ENCODE measurements at places on chromosomes 5 and 9.

GRCh38 chr5:167511-167910, 23.8 kb upstream of the LRRC14B start:
- ATAC-seq = no peak

GRCh38 chr9:5566054-5566618, 55.8 kb downstream of the PDCD1LG2 start:
- ATAC-seq = no peak

GRCh38 chr9:101047848-101048397, 19.4 kb downstream of the PLPPR1 start:
- ATAC-seq = no peak

DNA sequence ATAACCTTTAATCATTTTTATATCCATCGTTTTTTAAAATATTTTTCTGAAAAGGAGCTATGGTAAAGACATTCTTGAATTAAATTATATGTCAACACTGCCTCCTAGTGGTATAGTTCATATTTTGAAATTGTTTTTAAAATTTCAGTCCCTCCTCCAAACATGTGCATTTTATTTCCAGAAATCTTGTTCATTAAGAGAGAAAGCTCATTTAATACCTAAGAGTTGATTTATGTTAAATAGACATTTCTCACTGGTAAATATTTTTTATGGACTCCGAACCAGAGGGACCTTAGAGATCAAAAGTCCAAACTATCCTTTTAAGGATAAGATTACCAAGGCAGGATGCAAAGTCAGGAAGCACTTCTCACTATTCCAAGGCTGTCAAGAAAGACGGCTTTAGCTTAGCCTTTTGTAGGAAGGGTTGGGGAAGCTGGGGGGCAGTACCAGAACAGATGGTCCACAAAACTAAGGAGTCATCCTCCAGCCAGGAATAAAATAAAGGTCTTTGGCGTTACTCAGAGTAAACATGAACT, 21.6 kb downstream of the BHMT start:
- peak; percentile 79 for ATAC-seq

GRCh38 chr9:116910201-116910600, 223.1 kb downstream of the TRIM32 start:
- no peak for ATAC-seq

- ATAC-seq = peak; percentile 86
Measured at GRCh38 chr5:129771058-129771838, 23.4 kb downstream of the MINAR2 start.

GRCh38 chr5:83524991-83525390, 53.4 kb downstream of the VCAN start:
- ATAC-seq = no peak

DNA sequence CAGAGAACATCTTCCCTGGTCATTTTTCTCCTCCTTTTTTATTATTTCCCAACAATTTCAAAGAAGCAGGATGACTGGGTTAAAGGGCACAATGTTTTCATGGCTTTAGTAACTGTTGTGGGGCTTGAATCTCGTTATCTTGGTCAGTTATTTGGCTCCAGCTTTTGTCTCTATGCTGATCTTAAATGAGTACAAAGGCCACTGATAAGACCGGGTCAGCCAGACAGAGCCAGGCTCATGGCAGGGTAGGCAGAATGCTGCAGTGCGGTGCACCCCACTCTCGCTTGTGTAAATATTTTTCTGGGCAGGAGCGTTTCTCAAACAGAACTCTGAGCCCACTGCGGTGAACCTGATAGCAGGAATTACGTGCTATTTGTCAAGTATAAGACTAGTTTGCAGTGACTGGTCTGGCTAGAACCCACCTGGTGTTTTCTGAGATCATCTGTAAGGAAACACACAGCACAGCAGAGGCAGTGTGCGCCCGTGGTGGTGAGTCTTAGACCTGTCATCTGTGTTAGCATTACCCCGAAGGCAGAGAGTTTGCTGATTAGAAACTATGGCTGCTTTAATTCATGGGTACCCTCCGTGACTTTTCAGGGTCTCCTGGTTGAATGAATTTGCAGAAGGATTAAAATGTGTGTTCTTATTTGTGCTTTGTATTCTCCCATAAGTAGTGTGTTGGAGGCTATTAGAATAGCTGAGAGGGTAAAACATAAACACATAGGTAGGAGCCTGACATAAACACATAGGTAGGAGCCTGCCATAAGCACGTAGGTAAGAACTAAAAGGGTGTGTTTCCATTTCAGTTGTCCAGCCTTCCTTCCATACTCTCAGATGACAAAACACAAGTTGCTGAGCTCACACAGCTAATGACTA, 158.6 kb upstream of the DMRT1 start:
- peak; percentile 6 for ATAC-seq

DNA sequence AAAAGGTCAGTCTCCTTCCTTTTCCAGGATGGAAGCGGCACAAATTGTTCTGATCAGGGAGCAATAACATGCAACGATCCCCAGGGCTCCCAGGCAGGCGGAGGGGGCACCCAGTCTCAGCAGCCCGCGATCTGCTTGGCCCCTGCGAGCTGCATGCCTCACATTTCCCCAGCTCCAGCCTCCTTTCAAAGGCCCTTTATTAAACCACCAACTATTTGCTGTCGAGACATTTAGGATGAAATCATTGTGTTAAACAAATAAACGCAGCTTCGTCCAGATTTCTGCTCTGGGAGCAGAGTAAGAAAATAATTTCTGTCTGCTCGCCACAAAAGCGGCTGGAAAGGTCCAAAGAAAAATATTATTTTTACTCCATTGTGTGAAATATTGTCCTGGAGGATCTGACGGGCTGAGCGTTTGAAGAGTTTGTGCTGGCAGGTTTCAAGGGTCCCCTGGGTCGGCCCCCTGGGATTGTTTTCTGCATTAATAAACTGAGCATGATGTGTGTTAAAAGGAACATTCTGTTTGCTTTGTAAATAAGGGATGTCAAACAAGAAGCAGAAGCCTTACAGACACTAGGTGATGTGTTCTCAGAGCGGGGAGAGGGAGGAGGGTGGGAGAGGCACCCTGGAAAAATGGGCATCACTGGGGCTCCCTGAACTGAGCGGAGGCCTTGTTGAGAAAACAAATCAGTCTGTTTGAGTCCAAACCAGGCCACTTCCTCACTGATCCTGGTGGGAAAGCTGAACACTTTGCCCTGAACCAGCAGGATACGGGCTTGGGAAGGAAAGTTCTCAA, 110.1 kb downstream of the FOXD1 start:
- ATAC-seq = 0 out of 3 replicates have a peak, but pooled peaks have one; percentile 18

- ATAC-seq = no peak
Measured at GRCh38 chr5:102018690-102019089, 277.4 kb downstream of the SLCO4C1 start.

All from SK-N-SH treated with all-trans-retinoic acid at 6 μM for 48 hours (cell line).